ENCODE measurements at places on chromosomes 7 and 10. TPM values are rescaled to one million over a fixed set of nuclear protein-coding genes. Genes with fewer than 3 reads are reported as not detected.

GRCh38 chr10:53088961-53089360 lies 316.4 kb upstream of the MBL2 start:
- no peak for DNase-seq

GRCh38 chr10:119786117-119786769 lies 60.4 kb downstream of the INPP5F start:
- peak; percentile 63 for DNase-seq

GRCh38 chr7:425794-426188 lies 93.9 kb downstream of the PDGFA start:
- DNase-seq = no peak

GRCh38 chr7:77335581-77335980 lies 80.6 kb downstream of the GSAP start:
- no peak for DNase-seq

- no peak for DNase-seq
These were observed 15.0 kb downstream of the CLRN3 start for GRCh38 chr10:127877699-127878098.

- no peak for DNase-seq
These were observed 650.5 kb upstream of the MKI67 start for GRCh38 chr10:128776673-128777252.

- no peak for DNase-seq
These were observed 105.3 kb upstream of the LYZL2 start for GRCh38 chr10:30734901-30735300.

DNA sequence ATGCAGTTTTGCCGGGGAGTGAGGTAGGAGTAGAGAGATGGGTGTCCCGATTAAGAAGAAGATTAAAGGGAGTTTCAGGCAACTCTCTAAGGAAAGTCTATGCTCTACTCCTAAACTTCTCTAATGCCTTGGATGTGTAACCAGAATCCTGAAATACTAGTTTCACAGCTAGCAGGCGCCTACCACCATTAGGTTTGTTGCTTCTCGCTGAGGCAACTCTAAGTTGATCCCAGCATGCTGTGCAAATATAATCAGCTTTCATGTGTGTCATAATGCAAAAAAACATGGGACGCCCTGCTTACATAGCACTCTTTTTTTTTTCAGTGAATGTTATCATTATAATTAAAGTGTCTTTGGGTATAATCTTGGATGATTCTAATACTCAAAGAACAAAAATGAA lies 50.4 kb upstream of the FAM3C start:
- DNase-seq = no peak

GRCh38 chr10:32379950-32380551 lies 33.1 kb upstream of the EPC1 start:
- DNase-seq = no peak

- DNase-seq = no peak
These were observed 198.1 kb downstream of the ADARB2 start for GRCh38 chr10:1539216-1539615.

SFTPA1 gene
- total RNA-seq = not detected

ZWINT gene
- total RNA-seq = 170 TPM

IDI2 gene
- not detected for total RNA-seq

OLAH gene
- total RNA-seq = not detected

SPDYE3 gene
- total RNA-seq = not detected

HOXA5 gene
- 0.98 TPM for total RNA-seq

MYH16 gene
- 0.78 TPM for total RNA-seq

IFIT1B gene
- total RNA-seq = not detected

RBAK gene
- total RNA-seq = 12.4 TPM

NANOS1 gene
- 1.3 TPM for total RNA-seq
